ENCODE measurements at places on chromosomes 1 and 21.

- DNase-seq, result no peak
Observed at GRCh38 chr1:21696931-21697330, 27.8 kb upstream of the RAP1GAP start.

- DNase-seq, result no peak
Observed at GRCh38 chr1:228691926-228692325, 43.4 kb upstream of the RHOU start.

GRCh38 chr1:167221126-167221737 is 546 bp downstream of the POU2F1 start:
- DNase-seq, result no peak

DNA sequence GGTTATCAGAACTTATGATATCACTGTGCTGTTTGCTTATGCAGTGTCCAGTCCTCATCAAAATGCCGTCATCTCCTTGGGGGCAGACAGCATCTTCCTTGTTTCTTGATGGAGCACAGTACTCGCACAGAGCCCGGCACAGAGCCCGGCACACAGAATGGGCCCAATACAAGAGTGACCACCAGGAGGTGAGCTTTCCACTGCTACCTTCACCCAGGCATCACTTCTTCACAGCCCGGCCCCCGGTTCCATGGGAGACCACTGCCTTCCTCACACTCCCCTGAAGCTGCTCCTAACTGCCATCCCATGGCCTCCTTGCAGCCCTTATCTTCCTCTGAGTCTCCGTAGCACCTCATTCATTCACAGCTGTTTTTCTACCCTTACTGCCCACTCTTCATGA is 94.0 kb downstream of the TNR start:
- DNase-seq, result no peak

DNA sequence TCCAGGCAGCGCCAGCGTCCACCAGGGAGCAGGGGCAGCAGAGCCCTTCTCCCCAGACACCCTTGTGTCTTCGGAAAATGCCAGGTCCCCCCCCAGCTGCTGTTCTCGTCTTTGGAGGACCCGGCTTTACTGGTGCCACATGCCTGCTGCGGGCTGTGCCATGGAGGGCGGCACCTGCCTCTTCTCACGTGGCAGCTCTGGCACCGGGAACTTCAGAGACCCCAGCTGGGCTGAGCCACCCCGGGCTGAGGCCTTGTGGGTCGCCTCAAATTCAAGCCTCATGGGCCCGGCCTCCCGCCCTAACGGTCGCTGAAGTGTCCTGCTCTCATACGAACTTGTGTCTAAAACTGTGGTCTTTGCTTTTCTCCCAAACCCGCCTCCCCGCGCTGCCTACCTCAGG is 27.0 kb upstream of the C1orf159 start:
- DNase-seq, result no peak

- no peak for DNase-seq
Observed at GRCh38 chr1:168518201-168518689, 25.6 kb downstream of the XCL2 start.

- no peak for DNase-seq
Observed at GRCh38 chr1:244962130-244962529, 97.8 kb upstream of the HNRNPU start.
